Astrocyte (in vitro differentiated cells and primary cell): ENCODE measurements at places on chromosomes 7 and 10. TPM values are rescaled to one million over a fixed set of nuclear protein-coding genes. Genes with fewer than 3 reads are reported as not detected.

- DNase-seq: no peak
Measured at GRCh38 chr7:95395755-95396135, 430 bp downstream of the PON3 start.

GRCh38 chr7:30971840-30972563, 8.2 kb downstream of the GHRHR start:
- no peak for DNase-seq

GRCh38 chr7:70719125-70719524, 412.8 kb upstream of the GALNT17 start:
- no peak for DNase-seq

DNA sequence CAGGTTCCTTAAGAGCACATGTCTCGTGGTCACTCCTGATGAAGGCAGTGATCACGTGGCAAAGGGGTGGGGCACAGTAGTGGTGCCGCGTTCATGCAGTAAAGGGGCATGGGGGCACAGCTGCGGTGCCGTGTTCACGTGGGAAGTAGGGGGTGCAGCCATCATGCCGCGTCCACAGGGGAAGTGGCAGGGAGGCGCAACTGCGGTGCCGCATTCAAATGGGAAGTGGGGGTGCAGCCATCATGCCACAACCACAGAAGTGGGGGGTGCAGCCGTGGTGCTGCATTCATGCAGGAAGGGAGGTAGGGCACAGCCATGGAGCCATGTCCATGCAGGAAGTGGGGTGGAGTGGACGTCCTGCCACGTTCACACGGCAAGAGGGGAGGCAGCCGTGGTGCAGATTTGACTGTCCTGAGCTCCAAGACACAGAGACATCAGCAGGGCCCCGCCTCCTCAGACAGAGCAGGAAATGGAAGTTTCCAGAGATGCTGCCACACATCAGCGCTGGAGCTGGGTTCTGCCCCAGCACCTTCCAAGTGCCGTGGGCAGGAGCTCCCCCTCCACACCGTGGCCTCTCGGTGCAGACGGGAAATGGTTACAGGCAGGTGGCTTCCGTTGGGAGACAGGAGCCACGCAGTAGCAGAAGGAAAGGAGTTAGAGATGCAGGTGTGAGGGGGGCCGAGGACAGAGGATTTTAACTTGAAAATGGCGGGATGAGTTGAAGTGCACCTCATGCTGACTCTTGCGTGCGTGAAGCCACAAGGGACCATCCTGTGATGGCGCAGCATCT, 95.0 kb upstream of the DDC start:
- no peak for DNase-seq

The MKI67 gene
- total RNA-seq: 2.6 and 4.6 TPM in 2 replicates

DNA sequence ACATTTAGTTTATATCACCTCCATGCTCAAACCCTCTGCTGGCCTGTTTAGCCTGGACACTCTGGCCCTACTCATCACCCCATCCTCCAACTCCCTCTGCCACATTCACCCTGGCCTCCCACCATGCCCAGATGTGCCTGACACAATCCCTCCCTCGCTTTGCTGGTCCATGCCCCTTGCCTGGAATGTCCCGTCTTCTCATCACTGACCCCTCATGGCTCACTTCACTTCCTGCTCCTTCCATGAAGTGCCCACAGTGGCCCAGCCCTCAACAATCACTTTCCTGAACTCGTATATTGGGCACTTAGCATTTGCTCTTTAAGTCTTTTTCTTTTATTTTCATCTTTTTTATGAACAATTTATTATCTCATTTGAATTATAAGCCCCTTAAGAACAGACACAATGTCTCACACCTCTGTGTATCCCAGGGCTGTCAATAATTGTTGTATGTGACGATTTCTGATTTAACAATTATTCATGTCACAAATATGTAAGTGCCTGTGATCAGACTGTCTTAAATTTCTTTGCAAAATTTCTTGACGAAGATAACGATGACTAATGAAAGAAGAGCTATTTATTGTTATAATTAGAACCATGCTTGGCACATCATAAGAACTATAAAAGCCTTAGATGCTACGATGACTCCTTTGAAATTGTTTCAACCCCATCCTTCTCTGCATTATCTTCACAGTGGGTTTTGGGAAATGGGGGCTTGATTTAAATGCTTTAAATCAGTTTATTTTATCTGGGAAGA, 209.9 kb upstream of the YAE1 start:
- no peak for DNase-seq
